ENCODE measurements at places on chromosomes 7 and 10.

DNA sequence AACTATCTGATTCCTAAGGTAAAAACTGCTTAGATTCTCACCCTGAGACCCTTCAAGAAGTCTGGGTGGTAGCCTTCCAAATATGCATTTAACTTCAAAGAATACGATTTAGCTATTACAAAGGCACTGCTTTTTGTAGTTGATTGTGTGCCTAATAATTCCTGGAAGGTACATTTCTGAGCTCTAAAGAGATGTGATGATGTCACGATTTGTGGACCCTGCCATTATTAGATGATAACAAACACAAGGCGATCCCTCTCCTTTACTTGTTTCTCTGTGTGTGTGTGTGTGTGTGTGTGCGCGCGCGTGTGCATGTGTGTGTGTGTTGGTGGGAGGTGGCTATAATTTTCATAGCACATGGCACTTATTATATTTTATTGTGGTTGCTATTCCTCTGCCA is 70.9 kb downstream of the TFPI2 start:
- DNase-seq, result no peak

- DNase-seq, result no peak
Measured at GRCh38 chr10:2262333-2262732, 525.0 kb upstream of the ADARB2 start.

- no peak for DNase-seq
Measured at GRCh38 chr10:89637113-89637512, 7.9 kb downstream of the PANK1 start.

DNA sequence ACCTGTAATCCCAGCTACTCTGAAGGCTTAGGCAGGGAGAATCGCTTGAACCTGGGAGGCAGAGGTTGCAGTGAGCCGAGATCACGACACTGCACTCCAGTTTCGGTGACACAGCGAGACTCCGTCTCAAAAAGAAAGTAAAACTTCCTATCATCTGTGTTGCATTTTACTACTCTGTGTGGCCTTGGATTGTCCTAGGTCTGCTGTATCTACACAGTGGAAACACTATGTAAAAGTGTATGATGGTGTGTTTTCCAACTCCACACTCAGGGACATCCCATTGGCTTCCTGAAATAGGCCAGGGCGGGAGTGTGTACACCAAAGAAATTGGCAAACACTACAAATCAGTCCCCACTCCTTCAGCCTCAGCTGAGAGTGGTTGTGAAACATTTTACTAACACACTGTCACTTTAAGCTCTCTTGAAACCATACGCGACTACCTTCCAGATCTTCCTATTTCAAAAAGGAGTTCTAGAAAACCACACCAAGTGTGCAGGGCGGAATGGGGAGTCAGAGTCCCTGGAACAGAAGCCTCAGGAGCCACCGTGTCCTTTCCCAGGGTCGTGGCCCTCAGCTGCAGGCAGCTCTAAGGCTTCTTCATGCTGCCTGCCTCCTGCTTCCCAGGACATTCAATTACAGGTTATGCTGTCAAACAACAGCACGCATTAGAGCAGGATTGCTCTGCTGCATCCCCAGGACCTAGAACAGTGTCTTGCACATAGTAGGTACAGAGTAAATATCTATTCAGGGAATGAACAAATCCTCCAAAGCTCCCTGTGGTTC is 275.4 kb downstream of the PARD3 start:
- DNase-seq, result no peak

- DNase-seq, result no peak
Measured at GRCh38 chr10:112347709-112348671, 25.9 kb upstream of the ACSL5 start.

GRCh38 chr10:132765435-132765834 is 20.5 kb downstream of the NKX6-2 start:
- no peak for DNase-seq

- no peak for DNase-seq
Measured at GRCh38 chr10:104429846-104430245, 76.2 kb downstream of the CFAP58 start.

DNA sequence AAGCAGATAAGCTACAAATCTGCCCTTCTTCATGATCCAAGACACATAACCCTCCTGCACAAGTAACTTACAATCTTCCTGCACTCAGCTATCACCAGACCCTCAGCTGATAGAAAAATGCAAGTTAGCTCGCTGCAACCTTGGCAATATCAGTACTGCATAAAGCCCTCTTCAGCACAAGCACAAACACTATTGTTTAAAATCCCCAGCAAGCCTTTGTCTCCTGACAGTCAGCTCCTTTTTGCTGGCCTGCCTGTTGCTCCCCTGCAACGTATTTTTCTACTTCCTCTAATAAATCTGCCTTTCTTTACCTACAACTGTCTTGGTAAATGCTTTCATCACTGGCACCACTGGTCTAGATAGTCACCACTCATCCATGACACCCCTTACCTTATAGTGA is 59.8 kb downstream of the BAMBI start:
- no peak for DNase-seq

- no peak for DNase-seq
Measured at GRCh38 chr7:54080971-54081370, 461.2 kb upstream of the VSTM2A start.

DNA sequence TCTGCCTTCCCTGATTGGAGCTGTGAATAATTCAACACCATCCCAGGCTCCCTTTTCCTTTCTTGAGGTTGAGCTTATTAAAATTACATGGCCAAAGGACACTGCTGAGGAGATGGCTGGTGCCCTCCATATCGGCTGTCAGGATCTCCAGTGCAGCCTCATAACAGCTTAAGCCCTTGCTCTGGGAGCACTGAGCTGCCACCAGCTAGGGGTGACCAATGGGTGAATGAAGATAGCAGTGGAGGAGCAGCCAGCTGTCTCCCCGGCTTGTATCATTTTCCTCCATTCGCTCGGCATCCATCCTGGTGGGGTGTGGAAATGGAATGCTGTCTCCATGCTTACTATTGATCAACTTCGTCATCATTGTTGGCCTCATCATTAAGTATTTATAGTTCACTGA is 154.6 kb downstream of the TMEM178B start:
- DNase-seq, result peak; percentile 31

GRCh38 chr10:65893676-65894075 is 1032.2 kb upstream of the LRRTM3 start:
- DNase-seq, result no peak

GRCh38 chr7:33815336-33815735 is 90.0 kb upstream of the BMPER start:
- peak; percentile 70 for DNase-seq

DNA sequence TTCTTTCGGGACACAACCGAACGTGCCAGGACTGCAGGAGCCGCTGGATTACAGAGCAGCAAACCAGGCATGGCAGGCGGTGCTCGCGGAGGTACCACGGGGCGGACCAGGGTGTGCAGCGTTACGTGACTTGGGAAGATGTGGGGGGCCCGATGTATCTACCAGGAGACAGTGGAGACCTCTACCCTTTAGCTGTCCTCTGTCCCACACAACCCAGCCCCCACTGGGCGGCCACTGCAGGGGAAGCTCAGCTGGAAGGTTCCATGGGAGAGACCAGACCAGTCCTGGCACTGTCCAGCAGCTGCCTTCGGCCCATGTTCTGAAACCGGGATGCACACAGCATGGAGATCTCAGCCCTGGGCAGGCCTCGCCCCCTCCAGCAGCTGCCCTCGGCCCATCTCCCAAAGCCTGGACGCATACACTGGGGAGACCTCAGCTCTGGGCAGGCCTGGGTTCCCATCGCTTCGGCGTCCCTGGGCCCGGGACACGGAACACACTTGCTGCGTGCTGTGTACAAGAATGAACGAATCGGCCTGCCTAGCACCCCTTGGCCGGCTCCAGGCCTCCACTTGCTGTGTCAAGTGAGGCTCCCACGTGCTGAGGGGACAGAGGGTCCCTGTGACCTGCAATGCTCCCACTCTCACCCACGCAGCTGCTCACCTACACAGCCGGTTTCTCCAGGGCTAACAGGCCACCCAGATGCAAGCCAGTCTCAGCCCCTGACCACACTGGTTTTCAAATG is 177.4 kb downstream of the ELFN1 start:
- DNase-seq, result peak; percentile 14

GRCh38 chr10:74637685-74638084 is 188.7 kb upstream of the KAT6B start:
- no peak for DNase-seq

DNA sequence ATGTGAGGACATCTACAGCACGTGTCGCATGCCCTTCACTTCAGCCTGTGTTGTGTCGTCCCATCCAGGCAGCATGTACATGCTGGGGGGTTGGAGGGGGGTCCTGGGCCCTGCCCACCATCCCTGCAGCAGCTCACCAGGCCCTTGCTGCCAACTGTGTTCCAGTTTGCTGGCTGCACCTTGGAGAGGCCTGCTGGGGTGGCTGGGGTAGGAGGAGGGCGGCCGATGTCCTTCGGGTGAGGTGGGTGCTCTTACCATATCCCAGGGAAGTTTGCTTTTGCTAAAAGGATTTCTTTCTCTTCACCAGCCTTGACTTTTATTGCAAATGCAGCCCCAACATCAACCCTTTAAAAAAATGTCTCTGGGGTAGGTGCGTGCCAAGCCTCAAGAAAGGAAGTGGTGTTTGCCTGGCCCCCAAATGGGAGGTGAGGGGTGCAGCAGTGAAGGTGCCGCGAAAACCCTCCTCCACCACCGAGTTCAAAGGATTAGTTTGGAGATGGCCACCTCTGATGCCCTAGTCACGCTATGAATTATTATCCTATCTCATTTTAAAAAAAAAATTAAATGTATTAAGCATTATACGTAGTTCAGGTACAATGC is 165.8 kb upstream of the KLF6 start:
- no peak for DNase-seq

DNA sequence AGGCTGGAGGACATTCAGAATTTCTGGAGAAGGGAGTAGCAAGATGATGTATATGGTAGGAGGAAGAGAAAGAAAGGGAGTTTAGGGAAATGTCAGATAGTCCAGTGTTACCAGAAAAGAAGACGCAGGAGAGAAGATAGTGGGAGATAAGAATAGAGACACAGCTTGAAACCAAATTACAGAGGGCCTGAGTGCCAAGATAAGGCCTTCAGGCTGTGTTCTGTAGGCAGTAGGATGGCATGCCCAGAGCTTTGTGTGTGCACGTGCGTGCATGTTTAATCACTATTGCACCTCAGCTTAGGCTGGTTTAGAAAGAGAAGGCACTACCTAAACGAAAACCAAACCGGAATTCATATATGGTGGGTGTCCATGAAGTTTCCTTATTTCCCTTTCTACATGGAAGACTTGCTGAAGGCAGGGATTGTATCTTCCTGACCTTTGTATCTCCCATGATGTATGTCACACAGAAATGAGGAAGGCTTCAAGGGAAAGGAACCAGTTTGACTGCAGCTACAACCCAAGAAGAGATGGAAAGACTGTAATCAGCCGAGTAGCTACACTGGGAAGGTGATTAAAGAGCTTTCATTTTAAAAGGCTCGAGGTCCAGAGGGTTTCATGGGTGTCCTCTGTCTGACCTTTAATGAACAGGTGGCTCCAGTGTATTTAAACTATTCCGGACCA is 35.8 kb upstream of the BHLHA15 start:
- no peak for DNase-seq

GRCh38 chr7:52017802-52018679 is 701.4 kb upstream of the COBL start:
- peak; percentile 61 for DNase-seq

- no peak for DNase-seq
Measured at GRCh38 chr7:30351286-30351685, 66.9 kb downstream of the ZNRF2 start.

GRCh38 chr10:49585387-49585786 is 24.7 kb upstream of the SLC18A3 start:
- no peak for DNase-seq

- DNase-seq, result no peak
Measured at GRCh38 chr7:11082552-11083213, 109.0 kb downstream of the PHF14 start.

- DNase-seq, result no peak
Measured at GRCh38 chr7:79176859-79177477, 276.5 kb downstream of the MAGI2 start.

GRCh38 chr10:71719042-71719441 is 536 bp downstream of the C10orf105 start:
- DNase-seq, result no peak

GRCh38 chr7:115056019-115056418 is 134.1 kb downstream of the MDFIC start:
- no peak for DNase-seq

DNA sequence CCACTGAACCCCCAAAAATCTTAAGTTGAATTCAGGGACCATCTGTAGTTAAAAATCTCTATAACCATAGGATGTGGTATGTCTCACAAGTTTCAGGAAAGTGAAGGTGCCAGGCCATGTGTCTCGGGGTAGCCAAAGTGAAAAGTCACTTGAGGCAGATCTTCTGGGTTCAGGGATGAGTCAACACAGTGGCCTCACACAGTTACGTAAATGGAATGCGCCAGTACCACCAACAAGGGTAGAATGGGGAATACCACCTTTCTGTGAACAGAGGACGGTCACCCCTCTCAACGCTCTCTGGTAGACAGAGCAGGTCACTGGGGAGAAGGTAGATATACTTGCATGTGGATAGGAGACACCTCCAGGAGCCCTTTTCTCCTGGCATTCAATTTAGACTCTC is 71.4 kb downstream of the ELMO1 start:
- no peak for DNase-seq

- DNase-seq, result no peak
Measured at GRCh38 chr10:88624840-88625239, 38.3 kb downstream of the LIPJ start.

- DNase-seq, result peak; percentile 53
Measured at GRCh38 chr10:71865561-71866041, 14.6 kb upstream of the PSAP start.

DNA sequence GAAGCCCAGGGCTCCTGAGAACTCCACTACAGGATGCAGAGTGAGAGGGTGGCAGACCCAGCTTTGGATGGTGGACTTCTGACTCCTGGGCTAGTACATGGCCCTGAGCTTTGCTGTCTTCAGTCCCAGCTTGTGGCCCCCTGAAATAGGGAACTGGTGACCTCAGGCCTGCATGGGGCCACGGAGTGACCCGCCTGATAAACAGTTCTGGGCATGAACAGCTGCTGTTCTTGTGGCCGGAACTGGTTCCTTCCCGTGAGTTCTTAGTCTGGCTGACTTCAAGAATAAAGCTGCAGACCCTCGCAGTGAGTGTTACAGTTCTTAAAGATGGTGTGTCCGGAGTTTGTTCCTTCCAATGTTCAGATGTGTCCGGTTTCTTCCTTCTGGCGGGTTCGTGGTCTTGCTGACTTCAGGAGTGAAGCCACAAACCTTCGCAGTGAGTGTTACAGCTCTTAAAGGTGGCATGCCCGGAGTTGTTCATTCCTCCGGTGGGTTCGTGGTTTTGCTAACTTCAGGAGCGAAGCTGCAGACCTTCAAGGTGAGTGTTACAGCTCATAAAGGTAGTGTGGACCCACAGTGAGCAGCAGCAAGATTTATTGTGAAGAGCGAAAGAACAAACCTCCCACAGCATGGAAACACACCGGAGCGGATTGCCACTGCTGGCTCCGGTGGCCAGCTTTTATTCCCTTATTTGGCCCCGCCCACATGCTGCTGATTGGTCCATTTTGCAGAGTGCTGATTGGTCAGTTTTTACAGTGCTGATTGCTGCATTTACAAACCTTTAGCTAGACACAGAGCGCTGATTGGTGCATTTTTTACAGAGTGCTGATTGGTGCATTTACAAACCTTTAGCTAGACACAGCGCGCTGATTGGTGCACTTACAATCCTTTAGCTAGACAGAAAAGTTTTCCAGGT is 268.0 kb downstream of the ZEB1 start:
- no peak for DNase-seq

GRCh38 chr10:77685432-77685831 is 47.8 kb upstream of the KCNMA1 start:
- DNase-seq, result no peak
